Calu3 (cell line): ENCODE measurements at places on chromosomes 12 and 14. TPM values are rescaled to one million over a fixed set of nuclear protein-coding genes. Genes with fewer than 3 reads are reported as not detected.

The WNT1 gene
- total RNA-seq, result not detected in 2 replicates

The NUAK1 gene
- 8.0 and 14.3 TPM in 2 replicates for total RNA-seq

The CCDC38 gene
- total RNA-seq, result 0.24 TPM in 1 of 2 replicates, not detected in the other

The OVCH1 gene
- not detected in 2 replicates for total RNA-seq

The KRT6C gene
- not detected in 2 replicates for total RNA-seq

The ITGA5 gene
- 8.0 and 9.5 TPM in 2 replicates for total RNA-seq

The CHGA gene
- total RNA-seq, result 0.17 and 0.24 TPM in 2 replicates

DNA sequence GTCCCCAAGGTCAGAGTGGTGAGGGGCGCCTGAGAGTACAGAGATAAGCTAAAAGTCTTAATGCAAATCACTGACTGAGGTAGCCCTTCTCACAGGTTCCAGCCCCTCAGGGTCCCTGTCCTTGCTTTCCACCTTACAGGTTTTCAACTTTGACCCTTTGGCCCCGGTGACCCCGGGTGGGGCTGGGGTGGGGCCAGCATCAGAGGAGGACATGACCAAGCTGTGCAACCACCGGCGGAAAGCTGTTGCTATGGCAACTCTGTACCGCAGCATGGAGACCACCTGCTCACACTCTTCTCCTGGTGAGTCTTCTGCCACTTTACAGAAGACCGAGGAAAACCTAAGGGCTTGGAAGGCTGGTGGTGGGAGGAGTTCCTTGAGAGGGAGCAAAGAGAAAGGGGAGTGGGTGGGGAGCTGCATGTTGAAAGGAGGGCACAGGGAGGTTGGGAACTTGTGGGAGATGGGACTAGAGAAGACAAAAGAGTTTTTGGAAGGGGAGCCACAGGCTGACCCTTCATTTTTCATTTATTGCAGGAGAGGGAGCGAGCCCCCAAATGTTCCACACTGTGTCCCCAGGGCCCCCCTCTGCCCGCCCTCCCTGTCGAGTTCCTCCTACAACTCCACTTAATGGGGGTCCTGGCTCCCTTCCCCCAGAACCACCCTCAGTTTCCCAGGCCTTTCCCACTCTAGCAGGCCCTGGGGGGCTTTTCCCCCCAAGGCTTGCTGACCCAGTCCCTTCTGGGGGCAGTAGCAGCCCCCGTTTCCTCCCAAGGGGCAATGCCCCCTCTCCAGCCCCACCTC is 2.4 kb downstream of the MBD6 start:
- DNase-seq, result no peak

- no peak for DNase-seq
These were observed 384.5 kb downstream of the EMP1 start for GRCh38 chr12:13581031-13581430.

- peak; percentile 23 for DNase-seq
These were observed 13.1 kb upstream of the ITGA5 start for GRCh38 chr12:54431911-54432814.

DNA sequence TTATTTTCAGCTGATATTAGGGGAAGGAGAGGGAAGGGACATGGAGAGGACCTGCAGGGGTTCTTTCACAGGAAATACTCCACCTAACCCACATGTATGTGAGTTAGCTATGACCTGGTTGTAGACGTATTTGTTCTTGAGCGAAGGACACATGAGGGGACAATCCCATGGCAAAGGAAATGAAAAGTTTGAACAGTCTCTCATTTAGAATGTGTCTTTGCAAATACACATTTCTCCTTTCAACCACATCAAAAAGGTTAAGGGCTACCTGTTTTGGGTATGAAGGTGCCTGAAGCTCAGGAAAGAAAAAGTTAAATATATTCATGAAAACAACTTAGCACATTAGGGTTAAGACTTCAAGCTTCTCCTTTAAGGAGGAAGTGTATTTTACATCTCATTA is 7.4 kb downstream of the PYGL start:
- no peak for DNase-seq

- no peak for DNase-seq
These were observed 108.1 kb downstream of the BICD1 start for GRCh38 chr12:32214723-32215122.

GRCh38 chr14:94775871-94776210 is 5.9 kb upstream of the GSC start:
- no peak for DNase-seq

GRCh38 chr12:62604871-62605270 is 138.2 kb downstream of the MON2 start:
- DNase-seq, result no peak

DNA sequence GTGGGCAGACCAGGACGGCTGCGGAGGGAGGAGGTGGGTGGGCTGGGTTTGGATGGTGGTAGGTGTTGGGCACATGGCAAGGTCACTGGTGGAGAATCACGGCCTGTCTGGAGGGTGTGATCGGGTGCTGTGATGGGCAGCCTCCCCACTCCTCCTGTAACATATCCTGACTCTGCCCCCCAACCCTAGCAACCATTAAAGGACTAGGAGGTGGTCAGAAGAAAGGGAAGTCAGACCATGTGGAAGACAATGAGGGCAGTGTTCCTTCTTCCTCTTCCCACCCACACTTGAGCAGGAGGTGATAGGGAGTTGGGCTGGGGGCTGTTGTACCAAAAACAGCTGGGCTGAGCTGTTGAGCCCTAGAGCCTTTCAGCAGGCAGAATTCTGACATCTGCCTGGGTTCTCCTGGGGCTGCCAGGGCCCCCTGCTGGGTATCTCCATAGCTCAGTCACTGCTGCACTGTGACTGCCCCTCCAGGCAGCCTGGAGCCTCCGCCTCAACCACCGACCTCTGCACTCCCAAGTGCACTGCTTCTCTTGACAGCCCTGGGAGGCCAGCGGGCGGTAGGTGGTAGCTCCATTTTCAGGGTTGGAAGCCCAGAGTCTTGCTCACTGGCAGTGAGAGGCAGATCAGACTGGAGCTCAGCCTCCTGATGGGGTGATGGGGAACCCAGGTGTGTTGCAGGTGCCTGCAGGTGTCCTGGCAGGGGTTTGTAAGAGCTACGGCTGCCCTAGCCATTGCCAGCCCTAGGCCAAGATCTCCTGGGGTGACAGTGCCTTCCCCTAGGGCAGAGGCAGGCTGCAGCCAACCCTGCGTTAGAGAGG is 15.4 kb downstream of the VASH1 start:
- no peak for DNase-seq

- no peak for DNase-seq
These were observed 396.6 kb downstream of the SNAPC1 start for GRCh38 chr14:62158779-62159178.

- peak; percentile 71 for DNase-seq
These were observed 1.9 kb downstream of the MLXIP start for GRCh38 chr12:122080149-122081082.

DNA sequence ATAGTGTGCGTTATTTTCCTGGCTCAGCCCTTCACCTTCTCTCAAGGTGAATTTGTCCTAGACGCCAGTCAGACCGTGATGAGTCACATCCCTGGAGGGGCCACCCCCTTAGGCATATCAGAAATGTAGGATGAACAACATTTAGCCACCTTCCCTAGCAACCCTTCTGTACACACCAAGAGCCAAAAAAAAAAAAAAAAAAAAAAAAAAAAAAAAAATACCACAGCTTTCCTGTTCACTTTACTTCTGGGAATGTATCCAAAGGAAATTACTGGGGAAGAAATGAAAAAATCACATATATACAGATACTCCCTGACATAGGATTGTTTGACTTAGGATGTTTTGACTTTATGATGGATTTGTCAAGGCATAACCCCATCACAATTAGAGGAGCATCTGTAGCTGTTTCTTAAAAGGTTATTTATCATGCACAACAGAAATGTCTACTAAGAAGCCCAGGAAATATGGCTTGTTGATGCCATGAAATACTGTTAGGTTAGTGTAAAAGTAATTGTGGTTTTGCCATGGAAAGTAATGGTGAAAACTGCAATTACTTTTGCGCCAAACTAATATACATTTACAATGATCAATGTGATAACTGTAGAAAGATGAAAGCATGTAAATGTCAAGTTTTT is 68.2 kb upstream of the BDKRB2 start:
- peak; percentile 25 for DNase-seq

GRCh38 chr14:103693515-103693914 is 21.7 kb downstream of the XRCC3 start:
- DNase-seq, result peak; percentile 46
